ENCODE measurements at places on chromosomes 7 and 10.

DNA sequence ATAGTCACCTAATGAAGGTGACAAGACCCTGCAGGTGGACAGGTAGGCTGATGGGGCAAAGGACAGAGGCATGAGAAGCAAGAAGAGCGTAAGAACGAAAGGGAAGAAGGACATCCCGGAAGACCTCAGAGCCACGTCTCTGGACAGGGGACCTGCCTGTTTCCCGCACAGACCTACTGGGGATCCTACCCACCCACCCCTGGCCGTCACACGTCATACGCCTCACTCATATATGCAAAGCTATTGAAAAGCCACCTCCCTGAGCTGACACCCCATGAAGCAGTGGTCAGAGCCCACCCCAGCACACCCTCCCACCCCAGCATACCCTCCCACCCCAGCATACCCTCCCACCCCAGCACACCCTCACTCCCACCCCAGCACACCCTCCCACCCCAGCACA is 140.6 kb downstream of the GRID1 start:
- no peak for DNase-seq

GRCh38 chr10:8174762-8175161 is 120.3 kb downstream of the GATA3 start:
- peak; percentile 68 for DNase-seq

- DNase-seq = no peak
These were observed 71.9 kb downstream of the SGMS1 start for GRCh38 chr10:50551894-50552293.

DNA sequence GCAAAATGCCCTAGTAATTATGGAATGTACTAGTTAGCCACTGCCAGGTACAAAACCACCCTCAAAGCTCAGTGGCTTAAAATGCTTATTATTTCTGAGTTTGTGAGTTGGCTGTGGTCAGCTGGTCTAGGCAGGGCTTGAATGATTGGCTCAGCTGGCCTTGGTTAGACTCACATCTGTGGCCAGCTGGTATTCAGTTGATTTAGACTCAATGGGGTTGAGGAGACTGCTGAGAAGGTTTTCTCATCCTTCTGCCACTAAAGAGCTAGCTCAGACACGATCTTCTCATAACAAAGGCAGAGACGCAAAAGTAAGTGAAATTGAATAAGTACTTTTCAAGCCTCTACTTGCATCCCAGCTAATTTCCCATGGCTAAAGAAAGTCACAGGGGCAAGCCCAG is 57.1 kb upstream of the CYP2C18 start:
- no peak for DNase-seq

DNA sequence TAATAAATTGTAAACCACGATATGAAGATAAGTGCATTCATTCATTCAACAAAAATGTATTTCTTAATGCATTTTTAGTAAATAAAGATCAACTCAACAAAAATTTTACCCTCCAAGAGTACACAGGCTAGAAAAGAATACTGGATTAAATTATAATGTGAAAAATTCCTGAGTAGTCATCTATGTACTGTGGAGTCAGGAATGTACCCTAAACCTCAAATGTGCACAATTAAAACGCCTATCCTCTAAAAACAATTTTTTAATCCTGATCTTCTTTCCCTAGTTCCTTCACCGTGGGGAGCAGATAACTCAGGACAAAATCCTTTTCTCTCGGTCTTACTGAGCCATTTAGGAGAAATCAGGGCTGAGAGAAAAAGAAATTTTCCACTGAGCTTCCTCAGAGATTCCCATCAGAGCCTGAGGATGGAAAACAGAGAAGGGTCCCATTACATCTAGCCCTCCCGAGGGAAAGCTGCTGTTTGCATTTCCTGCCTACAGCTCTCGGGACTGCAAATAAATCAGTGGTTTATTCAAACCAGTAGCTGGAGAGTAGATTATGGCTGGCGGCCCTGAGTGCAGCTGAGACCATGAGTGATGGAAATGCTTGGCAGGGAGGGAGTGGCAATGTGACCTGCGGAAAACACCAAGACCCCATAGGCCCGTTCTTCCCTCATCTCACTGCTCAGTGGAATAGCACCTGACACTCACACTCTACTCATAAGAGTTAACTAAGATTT is 7.4 kb downstream of the TAS2R40 start:
- peak; percentile 33 for DNase-seq

DNA sequence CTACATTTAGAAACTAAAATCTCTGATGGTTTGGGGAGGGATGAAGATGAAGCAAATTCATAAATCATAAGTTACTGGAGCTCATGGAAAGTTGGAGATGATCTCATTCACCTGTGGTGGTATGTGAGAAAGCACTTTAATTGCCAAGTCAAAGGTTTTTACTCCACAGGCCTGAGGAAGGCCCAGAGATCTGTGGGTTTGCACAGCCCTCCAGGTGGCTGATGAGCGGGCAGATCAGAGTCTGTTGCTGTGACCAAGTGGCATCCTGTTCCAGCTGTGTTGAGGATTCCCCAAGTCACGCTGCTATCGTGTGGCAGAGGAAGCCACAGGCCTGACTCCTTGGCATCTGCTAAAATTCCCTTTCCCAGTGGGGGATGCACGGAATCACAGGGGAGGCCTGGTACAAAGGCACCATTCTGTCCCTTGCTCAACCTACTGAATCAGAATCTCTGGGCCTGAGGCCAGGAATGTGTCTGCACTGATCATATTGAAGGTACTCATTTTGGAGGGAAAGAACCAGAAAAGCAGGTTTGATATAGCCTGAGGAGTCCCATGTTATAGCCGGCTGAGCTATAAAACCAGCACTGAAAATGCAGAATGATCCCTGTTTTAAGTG is 19.7 kb upstream of the DDC start:
- DNase-seq = peak; percentile 20

GRCh38 chr10:132856869-132857524 is 71.0 kb upstream of the NKX6-2 start:
- DNase-seq = no peak

GRCh38 chr7:4682621-4683042 is 537 bp downstream of the FOXK1 start:
- DNase-seq = peak; percentile 53

DNA sequence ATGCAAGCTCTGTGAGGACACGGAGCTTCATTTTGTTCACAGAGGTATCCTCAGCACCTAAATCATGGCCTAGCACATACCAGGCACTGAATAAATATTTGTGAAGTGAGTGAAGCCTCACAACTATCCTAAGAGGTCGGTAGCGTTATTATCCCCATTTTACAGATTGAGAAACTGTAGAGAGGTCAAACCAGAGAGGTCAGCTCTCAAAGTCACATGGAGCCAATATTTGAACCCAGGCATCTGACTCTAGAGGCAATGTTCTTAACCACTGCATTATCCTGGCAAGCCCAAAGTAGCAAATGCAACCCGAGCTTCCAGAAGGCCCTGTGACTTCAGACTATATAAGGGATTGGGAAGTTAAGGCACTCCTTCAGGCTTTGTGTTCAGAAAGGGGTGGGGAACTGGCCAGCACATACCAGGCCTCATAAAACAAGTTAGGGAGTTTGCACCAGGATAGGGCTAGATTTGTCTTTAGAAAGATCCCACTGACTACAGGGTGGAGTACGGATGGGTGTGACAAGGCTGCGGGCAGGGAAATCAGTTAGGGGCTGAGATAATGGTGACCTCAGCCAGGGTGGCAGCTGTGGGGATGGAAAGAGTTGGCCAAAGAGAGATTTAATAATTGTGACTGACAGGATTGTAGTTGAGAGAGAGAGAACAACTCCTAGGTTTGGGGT is 101.4 kb downstream of the TBXAS1 start:
- no peak for DNase-seq

GRCh38 chr7:135672560-135673359 is 10.4 kb downstream of the STMP1 start:
- peak; percentile 64 for DNase-seq

DNA sequence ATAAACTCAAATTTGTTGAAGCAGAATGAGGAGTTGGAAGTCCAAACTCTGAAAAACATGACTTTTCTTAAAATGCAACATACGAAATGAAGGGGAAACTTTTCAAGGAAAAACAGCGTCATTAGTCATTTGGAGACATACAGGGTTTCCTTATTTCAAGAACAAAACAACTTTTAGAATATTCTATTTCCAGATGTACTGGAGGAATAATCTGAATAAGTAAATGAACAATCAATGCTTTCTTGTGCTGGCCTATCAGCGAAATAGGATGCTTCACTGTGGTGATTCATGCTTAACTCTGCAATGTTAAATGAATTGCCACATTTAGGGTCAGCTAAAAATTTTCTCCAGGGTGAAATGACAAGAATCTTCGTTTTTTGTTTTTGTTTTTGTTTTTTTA is 114.3 kb downstream of the SEMA3C start:
- DNase-seq = no peak

DNA sequence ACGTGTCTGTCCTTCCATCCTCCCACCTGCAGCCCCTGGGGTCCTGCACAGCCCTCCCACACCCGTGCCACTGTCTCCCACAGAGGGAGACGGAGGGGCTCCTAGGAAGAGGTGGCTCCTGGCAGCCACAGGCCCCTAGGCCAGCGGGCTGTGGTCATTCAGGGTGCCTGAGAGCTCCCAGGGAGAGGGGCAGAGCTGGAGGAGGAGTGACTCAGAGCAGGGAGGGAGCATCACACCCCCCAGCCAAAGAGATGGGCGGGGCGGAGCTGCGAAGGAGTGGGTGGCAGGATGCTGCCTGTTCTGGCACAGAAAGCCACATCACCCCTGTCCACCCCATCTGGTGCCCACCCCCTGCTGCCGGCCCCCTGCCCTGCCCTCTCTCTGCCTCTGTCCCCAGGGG is 50.5 kb downstream of the STK32C start:
- DNase-seq = no peak

- no peak for DNase-seq
These were observed 69.7 kb downstream of the MKI67 start for GRCh38 chr10:128056303-128057050.
